ENCODE measurements at places on chromosomes 1 and 21. TPM values are rescaled to one million over a fixed set of nuclear protein-coding genes. Genes with fewer than 3 reads are reported as not detected.

DNA sequence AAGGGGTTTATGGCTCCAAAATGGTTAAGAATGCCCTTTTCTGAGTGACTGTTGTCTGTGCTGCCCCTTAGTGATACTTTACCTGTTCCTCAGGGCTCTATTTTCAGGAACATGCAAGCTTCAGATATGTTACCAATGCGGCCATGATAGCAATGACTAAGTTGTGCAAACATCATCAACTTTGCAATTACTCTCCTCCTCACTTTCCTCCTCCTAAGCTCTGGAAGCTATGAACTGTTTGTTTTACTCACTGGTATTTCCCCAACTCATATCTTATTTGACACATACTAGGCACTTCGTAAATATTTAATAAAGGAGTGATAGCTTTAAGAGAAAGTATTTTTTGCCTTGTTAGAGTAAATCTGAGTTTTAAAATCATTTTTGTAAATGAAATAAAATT, 53.8 kb downstream of the RWDD3 start:
- no peak for DNase-seq

GRCh38 chr21:45319461-45320211, 31.9 kb upstream of the POFUT2 start:
- DNase-seq: peak; percentile 49

DNA sequence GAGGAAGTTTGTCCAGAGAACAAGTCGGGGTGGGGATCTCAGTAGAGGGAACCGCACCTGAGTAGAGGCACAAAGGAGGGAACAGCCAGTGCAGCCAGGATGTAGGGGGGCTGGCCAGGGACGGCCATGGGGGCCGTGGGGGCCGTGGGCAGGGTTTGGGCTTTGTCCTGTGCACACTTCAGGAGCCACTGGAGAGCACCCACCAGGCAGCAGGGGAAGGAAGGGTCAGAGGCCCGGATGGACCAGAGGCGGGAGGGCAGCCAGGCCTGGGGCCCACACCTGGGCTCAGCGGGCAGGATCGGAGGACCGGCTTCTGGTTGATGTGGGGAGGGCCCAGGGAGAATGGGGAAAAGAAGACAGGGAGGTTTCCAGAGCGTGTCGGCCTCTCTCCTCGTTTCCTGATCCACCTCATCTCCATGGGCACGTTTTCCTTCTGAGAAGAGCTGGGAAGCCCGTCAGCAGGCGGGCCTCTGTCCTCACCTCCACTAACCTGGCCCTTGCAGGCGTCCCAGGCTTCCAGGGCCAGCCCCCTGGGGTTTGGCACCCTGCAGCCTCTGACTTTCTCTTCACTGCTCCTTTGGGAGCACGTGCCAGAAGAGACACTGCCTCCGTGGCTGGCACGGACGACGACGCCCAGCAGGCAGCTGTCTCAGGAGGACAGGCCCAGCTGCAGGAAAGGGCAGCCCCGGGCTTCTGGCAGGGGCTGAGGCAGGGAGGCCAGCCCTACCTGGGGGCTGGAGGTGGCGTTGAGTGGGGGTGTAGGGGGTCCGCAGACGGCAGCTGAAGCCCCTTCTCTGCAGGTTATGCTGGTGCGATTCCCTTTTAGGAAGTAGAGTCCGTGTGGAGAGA, 16.8 kb upstream of the PDXK start:
- no peak for DNase-seq

DNA sequence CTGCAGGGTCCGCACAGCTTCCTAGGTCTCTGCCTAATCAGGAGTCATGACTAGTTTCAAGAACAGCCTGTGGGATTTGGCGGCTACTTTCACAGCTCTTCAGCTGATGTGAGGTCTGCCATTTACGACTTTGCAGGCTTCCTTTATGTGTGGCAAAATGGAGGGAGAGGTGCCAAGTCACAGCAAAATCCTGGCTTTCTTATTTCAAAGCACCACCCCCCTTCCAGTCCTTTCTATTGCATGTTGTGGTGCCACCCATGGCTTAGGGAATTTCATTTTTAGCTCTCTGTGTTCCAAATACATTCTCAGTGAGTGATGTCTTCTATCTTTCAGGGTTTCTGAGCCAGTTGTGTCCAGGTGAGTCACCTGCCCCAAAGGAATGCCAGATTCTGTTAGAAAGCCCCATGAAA, 75.1 kb upstream of the WLS start:
- DNase-seq: no peak

GRCh38 chr1:227778401-227778947, 37.0 kb upstream of the PRSS38 start:
- peak; percentile 47 for DNase-seq

DNA sequence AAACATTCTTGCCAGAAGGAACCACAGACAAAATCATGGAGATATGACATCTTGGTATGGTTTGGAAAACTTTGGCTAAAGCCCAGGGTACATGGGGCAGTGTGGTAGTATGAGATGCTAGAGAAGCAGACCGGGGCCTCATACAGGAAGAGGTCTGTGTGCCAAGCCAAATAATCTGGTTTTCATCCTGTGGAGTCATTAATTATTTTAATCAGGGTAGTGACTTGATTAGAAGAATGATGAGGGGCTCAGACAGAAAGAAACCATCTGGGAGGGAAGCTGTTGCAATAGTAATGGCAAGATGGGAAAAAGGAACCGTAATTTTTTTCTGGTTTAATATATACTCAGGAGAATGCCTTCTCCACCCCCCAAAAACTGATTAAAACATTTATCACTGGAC, 318.0 kb downstream of the BRINP2 start:
- DNase-seq: no peak

DNA sequence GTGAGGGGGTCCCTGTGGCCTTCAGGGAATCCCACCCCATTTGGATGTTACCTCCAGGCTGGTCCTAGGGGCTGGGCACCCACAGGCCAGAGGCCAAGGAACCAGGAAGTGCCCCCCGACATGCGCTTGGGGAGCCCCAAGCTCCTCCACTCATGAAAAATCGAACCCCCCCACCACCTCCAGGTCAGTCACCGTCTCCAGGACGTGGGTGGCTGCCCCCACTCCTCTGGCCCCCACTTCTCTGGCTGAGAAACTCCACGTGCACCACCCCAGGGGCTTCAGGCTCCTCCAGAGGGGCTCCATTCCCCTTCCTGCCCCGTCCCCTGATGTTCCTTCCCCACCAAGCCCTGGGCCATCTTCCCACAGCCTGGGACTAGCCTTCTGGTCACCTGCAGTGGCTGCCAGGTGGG, 30.5 kb upstream of the POFUT2 start:
- no peak for DNase-seq

- DNase-seq: no peak
These were observed 20.0 kb upstream of the LAMC1 start for GRCh38 chr1:183003203-183003602.

- no peak for DNase-seq
These were observed 9.5 kb downstream of the ASB17 start for GRCh38 chr1:75922698-75923097.

- DNase-seq: no peak
These were observed 292.6 kb downstream of the NUF2 start for GRCh38 chr1:163614361-163614760.

Gene OR2T33
- total RNA-seq: 0.08 TPM

Gene RNF2
- total RNA-seq: 18.7 TPM

Gene CD1E
- not detected for total RNA-seq

Gene PTGS2
- total RNA-seq: 4.0 TPM

Gene CASP9
- total RNA-seq: 6.2 TPM

Measured in HT1080 (cell line).